Eye (tissue), 1 donor: ENCODE measurements at places on chromosomes 7 and 10.

GRCh38 chr7:77409005-77409738 is 7.0 kb downstream of the GSAP start:
- no peak for DNase-seq

GRCh38 chr7:3245721-3246120 is 55.3 kb upstream of the SDK1 start:
- no peak for DNase-seq

DNA sequence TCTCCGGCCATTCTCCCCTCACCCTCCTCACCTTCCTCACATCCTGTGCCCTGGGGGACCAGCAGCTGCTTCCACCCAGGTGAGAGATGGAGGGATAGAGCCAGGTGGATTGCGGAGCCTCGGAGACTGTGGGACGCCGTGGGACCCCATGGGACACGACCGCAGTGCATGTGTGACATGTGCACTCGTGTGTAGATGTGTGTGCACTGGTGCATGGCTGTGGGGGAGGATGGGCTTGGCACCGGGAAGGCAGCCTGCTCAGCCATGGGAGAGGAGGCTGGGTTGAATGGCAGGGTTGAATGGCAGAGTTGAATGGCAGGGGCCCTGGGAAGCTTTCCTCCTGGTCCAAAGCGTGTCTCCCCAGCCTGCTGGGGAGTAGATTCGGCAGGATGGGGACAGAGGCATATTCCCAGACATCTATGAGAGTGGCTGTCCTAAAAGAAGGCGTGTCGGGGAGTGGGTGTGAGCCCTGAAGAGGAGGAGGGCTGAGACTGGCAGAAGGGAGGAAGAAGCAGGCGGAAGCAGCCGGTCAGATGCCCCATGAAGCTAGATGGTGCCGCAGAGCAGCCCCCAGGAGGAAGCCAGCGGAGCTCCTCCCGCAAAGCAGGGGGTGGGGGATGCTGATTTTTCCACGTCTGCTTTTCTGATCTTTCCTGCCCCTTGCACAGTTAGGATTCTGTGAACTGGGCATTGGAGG is 815 bp downstream of the GIMAP8 start:
- peak; percentile 77 for DNase-seq

DNA sequence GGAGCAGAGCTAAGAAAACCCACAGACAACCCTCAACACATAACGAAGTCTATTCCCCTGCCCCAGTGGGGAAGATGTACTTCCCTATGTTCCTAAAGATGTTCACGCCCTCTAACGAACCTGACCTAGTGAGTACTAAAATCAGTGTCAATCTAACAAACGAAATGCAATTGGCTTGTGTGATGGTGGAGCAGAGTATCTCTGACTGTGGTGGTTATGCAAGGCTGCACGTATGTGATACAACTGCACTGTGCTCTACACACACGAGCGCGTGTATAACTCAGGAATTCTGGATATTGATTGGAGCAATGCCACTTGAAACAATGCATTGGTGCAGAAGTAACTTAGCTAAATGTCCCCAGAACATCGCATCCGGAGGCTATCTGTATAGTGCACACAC is 1.3 kb downstream of the ANKRD16 start:
- peak; percentile 56 for DNase-seq

DNA sequence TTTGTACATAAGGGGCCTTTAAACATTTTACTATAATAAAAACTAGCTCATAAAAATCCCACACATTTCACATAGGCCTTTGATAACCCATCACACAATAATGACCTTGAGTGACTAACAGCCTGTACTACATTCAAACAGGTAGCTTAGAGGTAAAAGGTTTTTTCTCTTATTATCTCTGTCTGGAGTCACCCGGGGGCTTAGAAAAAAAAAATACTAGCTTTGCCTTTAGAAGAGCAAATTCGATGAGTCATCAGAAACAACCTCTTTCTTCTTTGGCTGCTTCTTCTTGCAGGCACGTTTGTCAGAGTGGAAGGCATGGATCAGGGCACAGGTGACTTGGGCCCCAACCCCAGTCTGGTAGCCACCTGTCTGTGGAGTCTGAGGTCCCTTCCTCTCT is 43.4 kb upstream of the ADO start:
- DNase-seq = no peak

DNA sequence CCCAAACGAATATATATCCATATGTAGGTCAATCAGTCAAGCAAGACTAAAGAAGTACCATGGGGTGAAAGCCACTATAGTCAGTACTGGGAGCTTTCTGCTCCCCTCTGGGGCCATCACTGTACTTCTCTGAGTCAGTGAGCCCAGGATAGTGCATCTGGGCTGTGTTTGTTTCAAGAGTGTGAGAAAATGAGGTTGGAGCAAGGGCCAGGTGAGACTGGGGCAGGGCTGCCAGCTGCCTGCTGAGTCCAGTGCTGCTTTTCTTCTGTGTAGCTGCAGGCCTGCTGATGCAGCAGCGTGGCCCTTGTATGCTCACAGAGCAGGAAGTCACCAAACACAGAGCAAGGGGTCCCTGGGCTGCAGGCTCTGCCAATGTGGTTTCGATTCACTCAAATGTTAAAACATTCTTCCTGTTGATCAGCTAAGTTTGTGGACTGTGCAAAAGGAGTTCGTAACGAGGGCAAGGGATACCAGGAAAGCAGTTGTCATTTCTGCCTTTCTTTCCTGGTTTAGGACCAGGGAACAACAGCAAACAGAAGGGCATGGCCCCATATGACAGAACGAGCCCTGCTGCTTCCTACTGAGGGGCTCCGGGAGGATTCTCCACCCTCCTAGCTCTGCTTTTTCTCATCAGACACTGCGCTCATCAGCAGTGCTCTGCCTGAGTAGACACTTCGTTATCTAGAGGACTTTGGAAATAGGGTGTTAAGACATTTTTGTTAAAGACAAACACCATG is 65.4 kb upstream of the TNS3 start:
- DNase-seq = peak; percentile 67

GRCh38 chr7:36686499-36686898 is 37.8 kb downstream of the AOAH start:
- no peak for DNase-seq
